Stimulated activated CD4-positive, alpha-beta T cell treated with anti-CD3 and anti-CD28 coated beads, Interleukin-4, amount 100 ng/mL, for 4 hours (primary cell): ENCODE measurements at places on chromosomes 7 and 10.
A peak's percentile ranks its signal among the peaks of the same experiment; 100 is the strongest.

- DNase-seq = no peak
Measured at GRCh38 chr7:4149236-4149635, 532.9 kb upstream of the FOXK1 start.

- DNase-seq = no peak
Measured at GRCh38 chr7:3427957-3428356, 126.9 kb downstream of the SDK1 start.

- no peak for DNase-seq
Measured at GRCh38 chr7:116431787-116432526, 67.6 kb upstream of the CAV2 start.

DNA sequence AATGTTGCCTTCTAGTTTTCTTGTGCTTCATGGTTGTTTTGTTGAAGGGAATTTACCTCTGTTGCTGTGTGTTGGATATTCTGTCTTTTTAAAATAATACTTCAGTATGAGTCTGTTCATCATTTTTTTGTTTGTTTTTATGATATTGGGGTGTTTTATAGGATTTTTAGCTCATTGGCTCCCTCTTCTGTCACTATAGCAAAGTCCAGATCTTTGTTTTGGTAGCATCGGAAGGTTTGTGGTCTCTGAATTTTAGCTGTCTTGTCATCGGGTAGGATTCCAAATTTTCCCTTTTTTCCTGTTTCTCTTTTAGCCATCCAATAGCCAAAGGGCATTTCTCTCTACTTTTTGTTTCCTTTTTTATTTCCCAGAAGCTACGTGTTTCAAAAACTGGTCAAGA, 91.4 kb downstream of the EXOC4 start:
- DNase-seq = no peak

DNA sequence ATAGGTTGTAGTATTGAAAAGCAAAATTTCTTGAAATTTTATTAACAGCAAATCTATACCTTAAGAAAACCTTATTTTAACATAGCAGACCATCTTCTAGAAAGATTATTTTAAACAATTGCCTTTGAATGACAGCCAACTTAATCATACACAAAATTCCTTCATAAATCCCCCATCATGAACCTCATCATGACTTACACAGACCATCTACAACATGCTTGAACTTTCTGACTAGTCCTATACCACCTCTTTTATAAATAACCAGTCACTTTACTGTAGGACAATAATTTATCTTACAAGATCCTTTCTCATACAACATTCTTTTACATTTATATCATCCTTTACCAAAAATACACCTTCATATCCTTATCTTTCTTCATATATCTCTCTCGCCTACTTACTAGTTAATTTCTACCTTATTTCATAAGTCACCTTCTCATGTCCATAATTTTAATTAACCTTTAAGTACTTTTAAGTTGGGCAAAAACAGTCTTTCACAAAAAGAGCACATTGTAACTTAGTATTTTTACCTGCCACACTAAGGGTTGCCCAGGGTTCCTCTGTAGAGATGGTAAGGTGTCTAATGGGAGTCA, 16.6 kb upstream of the PTN start:
- no peak for DNase-seq

DNA sequence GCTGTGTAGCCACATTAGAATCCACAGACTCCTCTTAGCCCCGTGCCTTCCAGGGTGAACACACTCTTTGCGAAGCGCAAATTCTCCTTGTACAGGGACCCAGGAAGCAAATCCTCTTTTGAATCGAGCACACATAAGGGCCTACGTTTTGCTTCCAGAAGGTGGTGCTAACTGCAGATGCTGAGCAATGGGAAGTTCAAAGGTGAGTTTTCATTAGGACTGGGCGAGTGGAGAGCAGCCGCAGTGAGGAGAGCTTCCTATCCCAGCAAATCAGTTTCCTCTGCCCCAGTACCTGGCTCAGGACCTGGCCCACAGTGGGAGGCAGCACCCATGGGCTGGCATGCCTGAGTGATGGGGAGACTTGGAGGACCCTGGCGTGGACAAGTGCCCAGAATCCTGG, 23.5 kb upstream of the GPR26 start:
- DNase-seq = no peak

DNA sequence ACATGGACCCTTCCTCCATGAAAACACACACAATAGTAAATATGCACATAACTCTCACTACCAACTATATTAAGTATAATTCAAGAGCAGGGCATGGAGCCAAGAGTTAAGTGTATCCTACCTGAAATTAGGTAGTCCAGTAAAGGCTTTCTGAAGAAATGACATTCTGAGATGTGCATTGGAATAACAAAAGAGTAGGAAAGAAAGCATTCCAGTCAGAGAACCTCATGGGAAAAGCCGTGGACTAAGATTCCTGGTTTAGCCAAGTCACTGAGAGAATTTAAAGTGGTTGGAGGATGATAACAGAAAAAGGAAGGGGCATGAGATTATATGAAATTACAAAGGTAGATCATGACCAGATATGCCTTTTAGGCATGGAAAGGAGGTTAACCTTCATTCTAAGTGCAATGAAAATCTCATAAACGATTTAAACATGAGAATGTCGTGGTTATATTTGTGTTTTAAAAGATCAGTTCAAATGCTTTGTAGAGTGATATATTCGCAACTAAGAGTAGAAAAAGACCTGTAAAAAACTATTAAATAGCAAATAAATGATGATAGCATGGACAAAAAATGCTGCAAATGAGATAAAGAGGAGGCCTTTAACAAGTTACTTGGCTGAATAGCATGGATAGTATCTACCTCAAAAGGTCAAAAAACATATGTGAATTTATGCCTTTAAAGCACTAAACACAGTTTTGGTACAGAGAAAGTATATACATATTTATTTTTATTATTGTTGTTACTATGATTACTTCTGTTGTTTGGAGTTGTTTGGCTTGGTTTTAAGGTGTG, 767.4 kb upstream of the GHITM start:
- no peak for DNase-seq

DNA sequence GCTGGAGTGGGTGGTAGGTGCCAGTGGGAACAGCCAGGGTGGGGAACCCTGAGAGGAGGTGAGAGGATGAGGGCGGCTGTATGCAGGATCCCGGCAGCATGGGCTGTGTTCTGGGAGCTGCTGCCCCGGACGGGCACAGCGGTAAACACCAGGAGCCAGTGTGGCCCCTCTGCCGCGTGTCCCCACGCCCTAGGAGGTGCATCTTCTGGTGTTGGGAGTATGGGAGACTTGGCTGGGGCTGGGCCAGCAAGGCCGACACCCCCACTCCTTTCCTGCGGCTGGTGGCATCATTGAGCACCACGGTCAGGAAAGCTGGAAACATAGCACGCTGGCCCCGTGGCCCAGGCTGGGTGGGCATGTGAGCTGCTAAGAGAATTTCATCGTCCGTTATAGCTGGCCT, 24.4 kb upstream of the JAKMIP3 start:
- no peak for DNase-seq

GRCh38 chr10:12538491-12538995, 189.2 kb downstream of the CAMK1D start:
- no peak for DNase-seq

DNA sequence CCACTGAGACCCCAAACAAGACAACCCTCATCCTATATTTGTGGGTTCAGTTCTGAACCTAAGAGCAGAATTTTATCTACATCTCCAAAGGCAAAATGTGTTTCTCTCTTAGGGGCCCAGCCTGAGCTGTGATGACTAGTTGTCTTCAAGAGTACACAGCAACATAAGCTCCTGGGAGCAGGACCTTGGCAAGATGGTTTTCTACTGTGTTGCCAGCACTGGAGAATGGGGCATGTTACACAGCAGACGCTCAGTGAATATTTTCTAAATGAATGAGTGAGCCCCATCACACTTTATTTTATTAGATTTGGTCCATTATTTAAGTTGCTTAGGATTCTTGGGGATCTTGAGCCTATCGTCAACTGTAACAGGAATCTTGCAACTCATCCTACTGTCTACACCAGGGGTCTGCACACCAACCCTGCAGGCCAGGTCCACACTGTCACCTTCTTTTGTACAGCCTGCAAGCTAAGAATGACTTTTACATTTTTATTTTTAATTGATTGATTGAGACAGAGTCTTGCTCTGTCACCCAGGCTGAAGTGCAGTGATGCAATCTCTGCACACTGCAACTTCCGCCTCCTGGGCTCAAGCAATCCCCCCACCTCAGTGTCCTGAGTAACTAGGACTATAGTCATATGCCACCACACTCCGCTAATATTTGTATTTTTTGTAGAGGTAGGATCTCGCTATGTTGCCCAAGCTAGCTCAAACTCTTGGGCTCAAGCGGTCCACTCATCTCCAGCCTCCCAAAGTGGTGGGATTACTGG, 347.1 kb downstream of the FGFR2 start:
- DNase-seq = no peak

DNA sequence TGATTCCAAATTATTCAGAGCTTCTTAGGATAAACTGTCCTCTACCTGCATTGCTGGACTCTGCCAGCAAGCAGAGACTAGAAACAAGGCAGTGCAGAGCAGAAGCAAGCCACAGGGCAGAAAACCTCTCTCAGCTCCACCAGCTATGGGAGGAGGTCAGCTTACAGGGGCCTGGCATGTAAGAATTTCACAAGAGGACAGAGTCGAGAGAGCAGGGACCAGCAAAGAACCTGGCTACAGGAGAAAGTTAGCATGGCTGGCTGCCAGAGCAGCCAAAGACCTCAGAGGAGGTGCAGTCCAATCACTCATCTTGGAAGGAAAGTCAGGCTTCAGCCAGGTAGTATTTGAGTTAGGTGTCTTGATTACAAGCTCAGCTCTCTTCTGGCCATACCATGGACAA, 62.9 kb downstream of the ENO4 start:
- no peak for DNase-seq

- no peak for DNase-seq
Measured at GRCh38 chr10:59674215-59674836, 35.3 kb downstream of the SLC16A9 start.

DNA sequence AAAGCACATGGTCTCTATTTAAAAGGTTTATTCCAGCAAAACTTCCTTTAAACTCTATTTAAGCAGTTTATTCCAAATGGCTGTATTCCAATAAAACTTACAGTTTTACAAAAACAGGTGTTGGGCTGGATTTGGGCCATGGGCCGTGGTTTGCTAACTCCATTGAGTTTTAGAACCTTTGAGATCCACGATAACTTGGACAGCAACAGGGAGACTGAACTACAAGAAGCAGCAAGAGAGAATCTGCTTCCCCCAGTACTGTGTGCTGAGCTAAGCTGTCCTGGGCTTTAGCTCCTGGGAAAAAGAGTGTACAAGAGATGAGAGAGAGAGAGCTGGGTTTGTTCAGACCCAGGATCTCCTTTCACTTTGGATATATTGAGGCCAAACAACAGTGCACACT, 204.0 kb upstream of the CELF2 start:
- DNase-seq = no peak

GRCh38 chr10:50275650-50276235, 24.4 kb upstream of the ASAH2 start:
- DNase-seq = peak; percentile 2
